SK-N-SH (cell line): ENCODE measurements at places on chromosomes 12 and 14.

DNA sequence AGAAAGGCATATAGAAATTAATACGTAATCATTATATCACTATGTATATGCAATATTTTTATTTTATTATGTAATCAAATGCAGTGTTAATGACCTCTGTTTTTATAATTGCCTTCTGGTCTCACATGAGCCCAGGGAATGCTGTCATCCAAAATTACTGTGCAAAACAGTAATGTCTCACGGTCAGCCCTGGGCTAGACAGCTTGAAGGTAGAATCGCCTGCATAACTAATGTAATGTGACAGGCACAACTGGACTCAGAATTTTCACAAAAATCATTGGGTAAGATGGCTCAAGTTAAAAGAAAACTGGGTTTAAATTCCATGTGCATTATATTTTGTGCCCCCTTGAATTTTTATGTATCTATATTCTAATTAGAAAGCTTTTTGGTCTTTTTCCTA lies 293.3 kb downstream of the PPFIA2 start:
- no peak for DNase-seq

- DNase-seq, result no peak
These were observed 1918.0 kb upstream of the FLRT2 start for GRCh38 chr14:83611906-83612390.

DNA sequence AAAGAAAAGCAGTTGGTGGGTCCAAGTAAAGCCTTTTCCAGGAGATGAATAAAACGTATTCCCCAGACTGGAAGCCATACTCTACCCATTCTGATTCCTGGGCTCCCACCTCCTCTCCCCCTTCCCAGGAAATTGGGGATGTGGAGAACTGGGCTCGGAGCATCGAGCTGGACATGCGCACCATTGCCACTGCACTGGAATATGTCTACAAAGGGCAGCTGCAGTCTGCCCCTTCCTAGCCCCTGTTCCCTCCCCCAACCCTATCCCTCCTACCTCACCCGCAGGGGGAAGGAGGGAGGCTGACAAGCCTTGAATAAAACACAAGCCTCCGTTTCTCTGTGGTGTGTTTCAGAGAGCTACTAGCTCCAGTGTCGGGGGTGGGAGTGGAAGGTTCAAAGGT lies 822 bp upstream of the RDH5 start:
- DNase-seq, result no peak

DNA sequence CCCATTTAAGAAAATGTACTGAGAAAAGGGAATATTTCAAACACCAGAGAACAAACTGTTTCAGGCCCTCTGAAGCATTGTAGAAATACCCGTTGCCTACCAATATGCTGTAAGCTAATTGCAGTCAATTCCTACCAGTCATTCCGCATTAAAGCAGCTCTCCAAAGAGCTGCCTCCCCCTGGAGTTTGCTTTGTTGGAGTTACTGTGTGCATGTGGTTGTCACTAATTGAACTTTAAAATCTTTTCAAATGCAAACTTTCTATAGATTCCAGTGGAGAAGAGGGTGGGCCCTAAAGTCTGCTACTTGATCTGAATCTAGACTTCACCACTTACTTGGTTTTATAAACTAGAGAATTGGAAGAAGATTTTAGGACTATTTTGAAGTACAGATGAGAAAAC lies 112.7 kb downstream of the PLXNC1 start:
- no peak for DNase-seq

DNA sequence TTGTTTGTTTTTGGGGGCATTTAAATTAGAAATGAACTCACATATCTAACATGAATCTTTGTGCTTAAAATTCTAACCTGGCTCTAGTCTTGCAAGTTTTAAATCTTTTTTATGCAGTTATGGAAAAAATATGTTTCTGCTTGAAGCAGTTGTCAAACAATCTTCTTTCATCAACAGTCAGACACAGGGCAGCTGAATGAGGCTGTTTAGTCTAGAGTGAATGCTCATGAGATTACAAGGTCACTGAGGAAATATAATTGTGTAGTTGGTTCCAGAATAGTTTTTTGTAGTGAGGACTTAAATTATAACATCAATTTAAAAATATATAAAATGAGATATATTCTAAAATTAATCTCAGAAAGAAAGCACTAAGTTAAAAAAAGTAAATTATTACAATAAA lies 76.5 kb downstream of the TRMT5 start:
- DNase-seq, result no peak

- DNase-seq, result no peak
These were observed 22.9 kb downstream of the CACNA1C start for GRCh38 chr12:2075508-2076195.

DNA sequence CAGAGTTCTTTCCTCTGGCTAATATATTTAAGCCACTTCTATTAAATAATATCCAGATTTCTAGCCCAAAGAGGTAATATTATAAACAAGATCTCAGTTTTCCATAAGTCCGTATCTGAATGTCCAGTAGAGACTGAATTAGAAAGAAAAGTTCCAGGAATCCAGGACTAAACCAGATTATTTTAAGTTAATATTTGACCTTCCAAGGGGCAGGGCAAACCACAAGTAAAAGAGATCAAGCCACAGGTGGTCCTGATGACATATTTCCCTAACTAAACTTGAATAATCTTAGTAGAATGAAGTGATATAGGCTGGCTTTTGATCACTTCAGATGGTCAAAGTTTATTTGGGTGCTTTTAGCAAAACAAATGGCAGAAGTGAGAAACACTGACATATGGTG lies 43.3 kb upstream of the E2F7 start:
- DNase-seq, result no peak

DNA sequence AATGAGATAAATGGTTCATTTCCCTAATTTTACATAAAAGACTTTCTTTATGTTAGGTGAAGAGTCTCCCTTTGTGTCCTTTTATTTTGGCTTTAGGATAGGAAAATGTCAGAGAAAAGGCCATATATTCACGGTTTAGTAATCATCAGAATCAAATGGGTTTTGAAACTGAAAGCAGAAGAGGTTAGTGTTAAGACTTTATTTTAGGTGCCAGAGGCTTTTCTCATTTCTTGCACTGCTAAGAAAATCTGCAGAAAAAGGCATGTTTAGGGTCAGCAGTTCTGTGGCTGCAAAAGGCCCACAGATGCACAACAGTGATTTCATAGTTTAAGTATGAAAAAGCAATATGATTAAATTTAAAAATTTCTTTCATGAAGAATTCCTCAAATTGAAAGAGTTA lies 80.4 kb upstream of the SINHCAF start:
- DNase-seq, result no peak

GRCh38 chr12:128025589-128026245 lies 241.3 kb upstream of the TMEM132C start:
- DNase-seq, result no peak

DNA sequence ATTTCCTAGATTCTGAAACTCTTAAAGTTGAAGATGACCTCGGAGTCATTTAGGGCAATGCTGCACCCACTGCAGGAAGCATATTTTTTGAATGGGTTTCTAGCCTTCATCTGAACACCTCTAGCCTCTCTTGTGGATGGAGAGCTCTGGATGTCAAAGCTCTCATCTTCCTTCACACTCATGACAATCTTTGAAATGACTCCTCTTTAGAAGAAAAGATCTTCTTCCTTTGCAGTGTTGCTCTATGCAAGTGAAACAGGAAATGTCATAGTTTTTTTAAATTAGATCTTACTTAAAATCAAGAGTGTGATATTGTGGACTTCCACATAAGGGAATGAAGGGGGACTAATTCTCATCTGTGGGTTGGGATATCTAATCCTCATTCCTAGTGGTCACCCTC lies 86.3 kb upstream of the GRIP1 start:
- DNase-seq, result no peak

- DNase-seq, result no peak
These were observed 168.7 kb downstream of the PHLDA1 start for GRCh38 chr12:75862692-75863471.

GRCh38 chr12:14327711-14328110 lies 37.8 kb upstream of the ATF7IP start:
- DNase-seq, result no peak

- no peak for DNase-seq
These were observed 45.4 kb upstream of the NEDD1 start for GRCh38 chr12:96861656-96862055.

GRCh38 chr12:132089407-132089910 lies 54.7 kb downstream of the DDX51 start:
- DNase-seq, result no peak

GRCh38 chr12:82533341-82533740 lies 153.4 kb upstream of the TMTC2 start:
- no peak for DNase-seq

- DNase-seq, result no peak
These were observed 63.9 kb downstream of the KLHL28 start for GRCh38 chr14:44897845-44898151.

DNA sequence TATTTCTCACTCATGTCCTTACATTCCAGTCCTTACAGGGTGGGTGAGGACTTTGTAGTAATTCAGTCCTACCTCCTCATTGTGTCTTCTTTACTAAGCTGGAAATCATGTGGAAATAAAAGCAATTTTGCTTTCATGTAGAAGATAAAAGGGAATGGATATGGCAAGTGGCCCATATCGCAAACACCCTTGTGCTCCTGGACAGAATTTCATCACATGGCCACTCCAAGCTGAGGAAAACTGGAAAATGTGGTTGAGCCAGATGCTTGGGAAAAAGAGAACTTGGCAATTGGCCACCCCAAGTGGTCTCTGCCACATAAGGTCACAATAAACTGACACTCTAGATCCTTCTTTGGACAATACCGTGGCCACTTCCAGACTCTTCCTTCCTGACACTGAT lies 64.2 kb upstream of the IFNG-AS1 start:
- no peak for DNase-seq
